Activated CD8-positive, alpha-beta memory T cell treated with anti-CD3 and anti-CD28 coated beads for 48 hours (primary cell): ENCODE measurements at places on chromosomes 5 and 9.

- DNase-seq: no peak
These were observed 23.0 kb downstream of the BARHL1 start for GRCh38 chr9:132605387-132605786.

DNA sequence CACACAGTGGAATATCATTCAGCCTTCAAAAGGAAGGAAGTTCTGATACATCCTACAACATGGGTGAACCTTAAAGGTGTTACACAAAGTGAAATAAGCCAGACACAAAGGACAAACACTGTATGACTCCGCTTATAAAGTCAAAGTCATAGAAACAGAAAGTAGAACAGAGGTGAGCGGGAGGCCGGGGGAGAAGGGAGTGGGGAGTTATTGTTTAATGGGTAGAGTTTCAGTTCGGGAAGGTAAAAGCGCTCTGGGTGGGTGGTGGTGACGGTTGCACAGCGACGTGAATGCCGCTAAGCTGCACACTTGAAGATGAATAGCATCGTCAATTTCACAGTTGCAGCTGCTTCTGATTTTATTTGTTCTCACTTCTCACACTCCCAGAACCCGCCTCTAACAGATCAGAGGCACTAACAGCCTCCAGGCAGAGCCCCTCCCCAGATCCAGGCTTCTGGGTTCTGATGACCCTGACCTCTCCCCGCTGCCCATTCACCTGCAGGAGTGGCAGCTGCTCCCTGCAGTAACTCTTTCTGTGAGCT is 34.1 kb downstream of the BNIP1 start:
- no peak for DNase-seq

GRCh38 chr5:35902046-35902672 is 36.3 kb downstream of the CAPSL start:
- no peak for DNase-seq

GRCh38 chr5:68762201-68762600 is 331.6 kb upstream of the SLC30A5 start:
- no peak for DNase-seq

DNA sequence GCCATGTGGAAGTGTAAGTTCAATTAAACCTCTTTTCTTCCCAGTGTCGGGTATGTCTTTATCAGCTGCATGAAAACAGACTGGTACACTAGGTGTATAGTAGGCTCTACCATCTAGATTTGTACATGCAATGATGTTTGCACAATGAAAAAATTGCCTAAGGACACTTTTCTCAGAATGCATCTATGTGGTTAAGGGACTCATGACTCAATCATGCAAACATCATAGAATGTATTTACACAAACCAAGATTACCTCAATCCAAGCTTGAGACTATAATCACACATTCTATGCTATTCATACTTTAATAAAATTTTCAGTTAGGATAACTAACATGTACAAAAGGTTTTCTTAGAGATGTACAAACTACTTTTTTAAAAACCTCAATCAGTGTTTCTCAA is 1164.5 kb downstream of the CDH12 start:
- DNase-seq: no peak

GRCh38 chr9:25048098-25048724 is 502.5 kb upstream of the IZUMO3 start:
- DNase-seq: no peak

DNA sequence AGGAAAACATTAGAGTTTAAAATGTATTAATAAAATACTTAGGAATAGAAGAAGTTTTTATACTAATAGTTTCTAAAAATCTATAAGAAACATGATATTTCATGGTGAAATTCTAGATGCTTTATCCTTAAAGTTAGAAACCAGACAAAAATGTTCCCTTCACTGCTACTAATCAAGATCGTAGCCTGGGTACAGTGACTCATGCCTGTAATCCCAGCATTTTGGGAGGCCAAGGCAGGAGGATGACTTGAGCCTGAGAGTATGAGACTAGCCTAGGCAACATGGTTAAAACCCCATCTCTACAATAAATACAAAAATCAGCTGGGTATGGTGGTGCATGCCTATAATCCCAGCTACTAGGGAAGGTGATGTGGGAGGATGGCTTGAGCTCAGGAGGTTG is 30.4 kb upstream of the KLF9 start:
- DNase-seq: no peak

DNA sequence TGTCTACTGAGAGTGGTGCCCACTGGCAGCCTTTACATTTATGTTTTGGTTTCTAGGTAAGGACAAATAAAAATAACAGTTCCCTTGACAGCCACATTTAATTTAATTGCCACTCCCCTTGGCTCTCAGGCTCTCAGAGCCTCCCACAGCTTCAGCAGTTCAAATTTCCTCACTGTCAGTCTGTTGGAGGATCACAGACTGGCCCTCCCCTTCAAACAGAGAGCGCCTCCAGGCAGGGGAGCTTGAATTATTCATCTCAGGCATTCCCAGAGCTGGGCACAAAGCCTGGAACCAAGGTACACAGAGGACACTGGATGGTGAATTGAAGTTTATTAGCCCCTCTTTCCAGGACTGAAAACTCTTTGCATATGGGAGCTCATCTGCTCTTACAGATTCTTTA is 407.7 kb downstream of the SPOCK1 start:
- DNase-seq: no peak

DNA sequence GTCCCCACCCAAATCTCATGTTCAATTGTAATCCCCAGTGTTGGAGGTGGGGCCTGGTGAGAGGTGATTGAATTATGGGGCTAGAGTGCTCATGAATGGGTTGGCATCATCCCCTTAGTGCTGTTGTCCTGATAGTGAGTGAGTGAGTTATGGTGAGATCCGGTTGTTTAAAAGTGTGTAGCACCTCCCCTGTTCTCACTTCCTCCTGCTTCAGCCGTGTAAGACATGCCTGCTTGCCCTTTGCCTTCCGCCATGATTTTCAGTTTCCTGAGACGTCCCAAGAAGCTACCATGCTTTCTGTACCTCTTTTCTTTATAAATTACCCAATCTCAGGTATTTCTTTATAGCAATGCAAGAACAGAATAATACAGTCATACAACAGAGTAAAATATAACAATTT is 742 bp upstream of the LECT2 start:
- no peak for DNase-seq

DNA sequence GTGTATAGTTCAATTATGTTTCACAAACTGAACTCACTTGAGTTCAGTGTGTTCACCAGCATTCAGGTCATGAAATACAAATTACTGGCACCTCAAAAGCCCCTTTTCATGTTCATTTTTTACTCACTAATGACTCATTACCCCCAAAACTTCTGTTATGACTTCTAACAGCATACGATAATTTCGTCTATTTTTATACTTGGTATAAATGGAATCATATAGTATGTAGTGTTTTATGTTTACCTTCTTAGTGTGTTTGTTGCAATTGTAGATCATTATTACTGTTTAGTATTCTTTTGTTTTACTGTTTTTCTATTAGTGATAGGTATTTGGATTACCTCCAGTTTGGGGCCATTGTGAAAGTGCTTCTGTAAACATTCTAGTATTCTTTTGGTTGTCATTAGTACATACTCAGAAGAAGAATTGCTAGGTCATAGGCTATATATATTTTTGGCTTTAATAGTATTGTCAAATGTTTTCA is 33.4 kb downstream of the DDX4 start:
- DNase-seq: no peak

GRCh38 chr9:136642439-136642921 is 20.2 kb upstream of the EGFL7 start:
- no peak for DNase-seq

DNA sequence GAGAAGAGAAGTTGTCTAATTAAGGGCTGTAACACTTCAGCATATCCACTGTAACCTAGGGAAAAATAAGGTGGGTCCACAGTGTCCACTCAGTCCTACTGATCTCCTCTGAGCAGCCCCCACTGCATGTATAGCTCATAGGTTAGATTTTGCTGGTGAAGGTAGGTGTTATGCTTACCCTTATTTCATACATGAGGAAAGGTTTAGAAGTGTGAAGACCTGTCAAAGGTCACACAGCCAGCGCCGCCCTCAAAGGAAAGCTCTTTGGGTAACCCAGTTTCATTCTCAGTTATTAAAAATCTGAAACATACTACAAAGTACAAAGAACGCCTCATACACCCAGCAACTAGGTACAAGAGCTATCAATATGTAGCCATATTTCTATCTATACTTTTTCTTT is 87.2 kb downstream of the TLE4 start:
- DNase-seq: no peak

DNA sequence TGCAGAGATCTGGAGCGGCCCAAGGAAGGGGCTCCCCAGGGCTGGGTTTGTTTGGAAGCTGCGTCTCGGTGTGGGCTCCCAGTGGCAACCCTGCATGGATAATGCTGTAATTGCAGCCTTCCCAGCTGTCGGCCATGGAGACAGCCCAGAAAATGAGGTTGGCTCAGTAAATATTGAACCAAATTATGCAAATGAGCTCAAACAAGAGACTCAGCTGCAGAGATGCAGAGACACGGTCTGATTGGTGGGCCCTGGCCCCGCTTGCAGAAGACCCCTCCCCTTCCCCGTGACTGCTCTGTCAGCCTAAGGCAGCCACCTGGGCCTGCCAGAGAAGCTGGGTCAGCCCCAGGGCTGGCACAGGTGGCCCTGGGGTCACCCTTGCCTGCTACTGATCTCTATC is 75.9 kb downstream of the RAD23B start:
- no peak for DNase-seq

- no peak for DNase-seq
These were observed 932.9 kb upstream of the DMAC1 start for GRCh38 chr9:8732367-8733075.

- DNase-seq: peak; percentile 30
These were observed 39.0 kb downstream of the SMARCA2 start for GRCh38 chr9:2053883-2054845.

- DNase-seq: no peak
These were observed 99.6 kb upstream of the SPEF2 start for GRCh38 chr5:35518104-35518503.

GRCh38 chr9:8963885-8964284 is 1164.3 kb upstream of the DMAC1 start:
- DNase-seq: no peak

- DNase-seq: no peak
These were observed 11.4 kb downstream of the HAND1 start for GRCh38 chr5:154466671-154467070.

- DNase-seq: no peak
These were observed 422.9 kb downstream of the EBF1 start for GRCh38 chr5:158676642-158677469.

- no peak for DNase-seq
These were observed 14.5 kb downstream of the CXCL14 start for GRCh38 chr5:135564331-135564730.

DNA sequence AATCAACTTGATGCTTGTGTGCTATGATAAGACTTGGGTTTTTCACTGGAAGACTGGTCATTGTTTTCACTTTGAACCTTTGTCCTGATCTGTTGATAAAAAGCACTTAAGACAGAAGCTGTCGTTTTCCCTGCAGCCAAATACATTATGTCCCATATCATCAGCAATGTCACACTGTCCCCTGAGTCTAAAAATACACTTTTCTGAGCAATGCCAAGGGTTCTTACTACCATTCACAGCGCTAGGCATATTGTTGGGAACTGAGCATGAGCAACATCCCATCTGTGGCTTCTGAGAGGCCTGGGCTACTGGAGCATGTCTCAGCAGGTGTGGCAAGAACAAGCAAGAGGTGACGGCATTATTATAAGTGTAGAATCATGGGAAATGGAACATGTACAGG is 81.8 kb downstream of the SEMA6A start:
- no peak for DNase-seq

- no peak for DNase-seq
These were observed 3.7 kb downstream of the PFN3 start for GRCh38 chr5:177396807-177397206.

DNA sequence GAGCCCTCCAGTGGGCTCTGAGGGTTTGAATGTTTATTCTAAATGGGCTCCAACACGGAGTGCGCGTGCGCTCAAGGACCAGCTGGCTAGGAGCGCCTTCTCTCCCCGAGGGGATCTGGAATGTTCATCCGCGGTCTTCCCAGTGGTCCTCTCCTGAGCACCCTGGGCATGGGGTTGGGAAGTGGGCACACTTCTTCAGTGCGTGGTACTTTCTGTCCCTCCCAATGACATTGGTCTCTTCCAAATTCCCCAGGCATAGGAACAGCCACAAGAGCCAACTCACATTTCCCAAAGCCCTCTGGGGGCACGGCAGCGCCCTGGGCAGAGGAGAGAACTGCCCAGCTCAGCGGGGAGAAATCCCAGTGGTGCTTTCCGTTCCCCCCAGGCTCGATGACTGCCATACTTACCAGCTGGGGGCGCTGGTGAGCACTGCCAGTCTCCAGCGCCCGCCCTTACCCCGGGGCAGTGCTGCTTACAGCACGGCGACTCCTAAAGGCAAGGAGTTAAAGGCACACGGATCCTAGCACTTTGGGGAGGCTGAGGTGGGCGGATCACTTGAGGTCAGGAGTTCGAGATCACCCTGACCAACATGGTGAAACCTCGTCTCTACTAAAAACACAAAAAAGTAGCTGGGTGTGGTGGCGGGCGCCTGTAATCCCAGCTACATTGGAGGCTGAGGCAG is 29.9 kb upstream of the OBP2B start:
- DNase-seq: peak; percentile 63

GRCh38 chr5:62779010-62779422 is 200.4 kb downstream of the LRRC70 start:
- no peak for DNase-seq

- DNase-seq: no peak
These were observed 71.5 kb downstream of the ABCA1 start for GRCh38 chr9:104856413-104856941.

DNA sequence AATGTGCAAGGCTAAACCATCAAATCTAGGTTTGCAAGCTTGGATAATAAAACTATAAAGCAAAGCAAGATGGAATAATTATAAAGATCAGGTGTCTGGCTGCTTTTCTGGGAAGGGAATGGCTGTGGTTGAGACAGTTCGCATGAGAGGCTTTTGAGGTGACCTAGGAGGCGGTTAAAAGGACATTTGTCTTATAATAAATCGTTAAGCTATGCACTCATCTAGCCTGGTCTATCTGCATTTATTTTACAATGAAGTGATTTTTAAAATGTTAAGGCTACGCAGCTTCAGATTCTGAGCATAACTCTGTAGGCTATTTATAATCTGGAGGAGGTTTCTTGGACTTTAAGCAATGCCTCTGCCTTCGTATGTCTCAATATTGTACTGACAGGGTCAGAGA is 29.4 kb upstream of the MAN2A1 start:
- no peak for DNase-seq

DNA sequence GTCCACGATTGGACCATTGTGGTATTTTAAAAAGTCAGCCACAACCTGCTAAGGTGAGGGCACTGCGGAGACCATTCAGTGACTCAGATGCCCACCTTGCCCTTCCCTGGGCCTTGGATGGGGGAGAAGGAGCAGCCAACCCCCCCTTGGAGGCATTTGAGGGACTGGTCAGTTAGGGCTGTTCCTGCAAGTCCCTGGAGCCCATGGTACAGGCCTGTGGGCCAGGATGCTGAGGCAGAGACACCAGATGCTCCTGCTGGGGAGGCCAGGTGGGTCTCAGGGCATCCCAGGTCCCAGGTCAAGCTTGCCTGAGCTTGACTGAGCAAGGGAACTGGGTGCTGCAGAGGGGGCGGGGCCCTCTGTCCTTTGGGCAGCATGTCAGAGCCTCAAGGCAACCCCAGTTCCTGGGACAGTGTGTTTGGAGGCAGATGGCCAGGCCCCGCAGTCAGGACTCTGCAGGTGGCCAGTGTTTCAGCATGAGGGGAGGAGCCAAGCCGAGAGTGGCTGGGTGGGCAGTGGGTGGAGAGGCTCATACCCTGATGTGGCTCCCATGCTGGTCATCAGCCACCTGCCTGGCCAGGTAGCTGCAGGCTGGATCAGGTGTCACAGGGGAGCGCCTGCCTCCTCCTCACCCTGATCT is 27.5 kb downstream of the SLC6A3 start:
- no peak for DNase-seq
